NCI-H187 treated with DMSO at 0.1 percent for 48 hours (cell line): ENCODE measurements at places on chromosomes 2 and 18.

- DNase-seq: no peak
Measured at GRCh38 chr2:120999377-121000097, 263.9 kb downstream of the GLI2 start.

DNA sequence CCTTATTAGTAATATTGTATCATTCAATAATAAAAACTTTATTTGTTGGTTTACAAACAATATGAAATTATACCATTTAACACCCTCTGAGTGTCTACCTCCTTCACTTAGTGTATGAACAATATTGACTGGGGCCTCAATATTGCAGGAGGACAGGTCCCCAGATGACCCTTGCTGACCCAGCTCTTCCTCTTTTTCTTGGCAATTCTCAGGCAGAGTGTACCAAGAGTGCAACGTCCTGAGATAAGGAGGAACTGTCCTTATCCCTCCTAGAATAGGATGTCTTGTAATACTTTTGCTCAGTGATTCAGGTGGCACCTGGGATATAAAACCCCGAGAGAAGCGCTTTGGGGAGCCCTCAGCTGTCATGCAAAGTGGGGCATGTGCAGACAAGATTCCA is 76.8 kb downstream of the PLA2R1 start:
- DNase-seq: no peak

DNA sequence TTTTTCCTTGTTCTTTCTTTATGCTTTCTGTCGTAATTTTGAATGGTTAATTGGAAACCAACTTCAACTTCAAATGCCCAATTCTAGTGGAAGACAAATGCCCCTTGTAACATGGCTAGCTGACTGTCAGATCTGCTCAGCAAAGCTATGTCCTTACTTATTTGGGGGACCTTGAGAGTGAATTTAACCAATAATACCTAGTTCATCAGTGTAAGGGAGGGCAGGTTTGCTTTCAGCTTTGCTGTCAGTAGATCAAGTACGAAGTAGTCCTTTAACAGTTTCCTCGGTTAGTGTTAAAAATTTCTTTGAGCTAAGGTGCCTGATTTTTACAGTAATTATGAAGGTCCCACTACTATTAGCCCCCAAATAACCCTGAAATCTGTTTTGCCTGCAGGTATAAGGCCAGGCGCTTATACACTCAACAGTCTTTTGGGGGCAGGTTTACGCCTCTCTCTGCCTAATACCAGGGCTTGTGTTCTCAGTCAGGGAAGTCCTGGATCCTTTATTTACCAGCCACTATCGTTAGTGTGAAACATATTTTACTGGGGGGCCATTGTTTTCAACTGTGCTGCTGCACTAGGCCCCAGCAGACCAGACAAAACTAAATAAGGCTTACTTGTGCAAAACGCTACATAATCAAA is 165.1 kb upstream of the KCNJ3 start:
- no peak for DNase-seq

GRCh38 chr2:20579866-20580265 is 71.0 kb downstream of the HS1BP3 start:
- no peak for DNase-seq

DNA sequence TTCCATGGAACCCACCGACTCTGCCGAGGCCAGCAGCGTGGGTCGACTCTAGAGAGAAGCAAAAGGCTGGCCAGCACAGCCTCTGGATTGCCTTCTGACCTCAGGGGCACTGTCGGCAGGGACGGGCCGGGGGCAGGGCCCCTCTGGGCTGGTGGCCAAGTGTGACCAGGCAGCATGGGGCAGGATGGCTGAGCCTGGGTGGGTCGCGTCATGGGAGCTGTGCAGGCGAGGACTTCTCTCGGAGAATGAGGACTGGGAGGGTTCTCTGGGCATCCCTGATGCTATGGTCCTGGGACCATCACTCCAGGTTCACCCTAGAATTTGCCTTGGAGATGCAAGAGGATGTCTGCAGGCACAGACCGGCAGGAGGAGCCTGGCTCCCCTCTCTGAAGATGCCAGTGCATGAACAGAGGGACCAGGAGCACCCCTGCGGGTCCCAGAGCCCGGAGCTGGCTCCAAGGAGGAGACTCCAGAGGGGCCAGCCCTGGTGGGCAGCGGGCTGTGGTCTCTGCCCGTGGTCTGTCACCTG is 289.2 kb downstream of the NDUFA10 start:
- DNase-seq: no peak

- no peak for DNase-seq
Measured at GRCh38 chr2:69269330-69269729, 117.7 kb downstream of the GFPT1 start.

DNA sequence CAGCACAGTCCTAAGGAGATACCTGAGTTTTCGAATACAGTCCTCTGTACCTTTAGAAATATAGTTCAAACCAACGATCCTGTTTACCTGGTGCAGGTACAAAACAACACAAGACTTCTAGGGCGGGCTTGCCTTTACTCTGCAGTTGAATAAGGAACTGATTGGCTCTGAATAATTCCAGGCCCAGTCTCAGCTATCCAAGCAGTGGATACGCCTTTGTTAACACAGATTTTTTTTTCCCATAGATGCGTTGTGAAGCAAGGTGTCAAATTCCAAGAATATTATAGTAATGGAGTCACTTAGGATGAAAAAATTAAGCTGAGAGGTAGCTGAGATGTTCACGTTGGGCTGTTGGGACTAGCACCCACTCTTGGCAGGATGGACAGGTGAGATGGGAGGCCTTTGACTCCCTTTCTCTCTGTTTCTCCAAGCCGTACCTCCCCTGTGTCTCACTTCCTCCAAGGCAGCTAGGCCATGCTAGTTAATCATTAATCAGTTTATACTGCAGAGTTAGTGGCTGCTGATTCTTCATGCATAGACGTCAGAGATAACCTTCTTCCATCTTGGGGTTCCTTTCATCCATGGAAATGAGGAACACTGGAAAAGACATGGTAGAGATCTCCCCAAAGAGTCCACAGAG is 380.8 kb upstream of the ACVR2A start:
- no peak for DNase-seq

DNA sequence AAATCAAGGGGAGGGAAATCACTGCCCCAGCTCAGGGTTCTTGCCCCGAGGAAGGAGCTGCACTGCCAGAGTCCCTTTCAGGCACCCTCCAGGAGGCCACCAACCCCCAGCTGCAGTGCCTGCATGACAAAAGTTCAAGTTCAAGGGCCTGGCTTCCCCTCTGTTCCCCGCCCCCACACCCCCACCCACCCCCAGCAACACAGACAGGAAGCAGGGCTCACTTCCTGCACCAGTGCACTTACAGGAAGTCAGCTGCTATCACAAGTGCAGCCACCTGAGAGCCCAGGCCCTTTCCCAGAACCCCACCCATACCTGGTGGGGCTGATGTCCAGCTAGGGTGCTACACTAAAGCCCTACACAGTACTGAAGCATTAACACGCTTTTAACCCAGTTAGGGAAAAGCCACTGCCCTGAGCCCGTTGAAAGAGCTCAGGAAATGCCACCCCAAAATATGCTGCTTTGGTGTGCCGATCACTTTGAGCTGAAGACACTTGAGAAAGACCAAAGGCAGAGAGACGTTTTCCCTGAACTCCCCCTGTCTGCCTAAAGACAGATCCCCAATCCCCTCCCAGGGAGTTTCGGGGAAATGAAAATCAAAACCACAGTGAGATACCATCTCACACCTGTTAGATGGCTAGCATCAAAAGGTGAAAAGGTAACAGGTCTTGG is 109.9 kb upstream of the CAB39 start:
- no peak for DNase-seq

GRCh38 chr2:120419073-120419472 is 73.1 kb downstream of the INHBB start:
- DNase-seq: no peak

DNA sequence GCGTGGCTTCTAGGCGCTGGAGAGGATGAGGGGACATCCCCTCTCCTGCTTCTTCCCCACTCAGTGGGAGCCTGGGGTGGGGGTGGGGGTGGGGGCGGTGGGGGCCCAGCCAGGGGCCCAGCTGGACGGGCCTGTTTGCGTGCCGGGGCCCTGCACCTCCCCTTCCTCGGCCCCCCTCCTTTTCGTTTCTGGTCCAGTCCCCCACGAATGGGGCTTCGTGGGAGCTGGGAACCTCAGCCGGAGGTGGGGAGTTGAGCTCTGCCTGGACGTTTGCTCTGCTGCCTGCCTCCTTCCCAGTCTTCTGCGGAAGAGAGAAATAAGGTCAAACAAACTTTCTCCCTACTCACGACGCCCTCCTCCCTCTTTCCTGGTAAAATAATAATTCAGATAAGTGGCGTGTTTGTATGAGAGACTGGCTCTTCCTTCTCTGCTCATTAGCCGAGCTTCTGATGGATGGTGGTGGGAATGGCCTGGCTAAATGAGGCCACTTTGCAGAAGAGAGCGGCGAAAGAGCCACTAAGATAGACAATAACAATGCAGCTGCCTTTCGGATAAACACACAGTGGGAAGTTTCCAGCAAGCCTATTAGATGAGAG is 782 bp downstream of the MTA3 start:
- peak; percentile 15 for DNase-seq

DNA sequence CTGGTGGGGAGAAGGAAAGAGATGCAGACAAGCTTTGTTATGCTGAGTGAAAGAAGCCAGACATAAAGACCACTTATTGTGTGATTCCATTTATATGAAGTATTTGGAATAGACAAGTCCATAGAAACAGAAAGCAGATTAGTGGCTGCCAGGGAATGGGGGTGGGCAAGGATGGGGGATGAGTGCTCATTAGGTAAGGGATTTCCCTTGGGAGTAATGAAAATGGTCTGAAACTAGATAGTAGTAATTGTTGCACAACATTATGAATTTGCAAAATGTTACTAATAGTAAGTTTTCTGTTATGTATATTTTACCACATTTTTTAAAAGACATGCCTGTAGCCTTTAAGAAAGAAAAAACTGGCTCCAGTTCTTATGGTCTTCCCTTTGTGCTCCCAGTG is 154.9 kb downstream of the LNPK start:
- DNase-seq: no peak

- peak; percentile 1 for DNase-seq
Measured at GRCh38 chr2:240881913-240882312, 13.3 kb downstream of the AGXT start.

GRCh38 chr18:31632356-31632755 is 40.7 kb downstream of the TTR start:
- DNase-seq: no peak

- DNase-seq: no peak
Measured at GRCh38 chr2:13193075-13193474, 476.3 kb downstream of the TRIB2 start.
